NCI-H2081 (cell line): ENCODE measurements at places on chromosomes 5 and 9.

DNA sequence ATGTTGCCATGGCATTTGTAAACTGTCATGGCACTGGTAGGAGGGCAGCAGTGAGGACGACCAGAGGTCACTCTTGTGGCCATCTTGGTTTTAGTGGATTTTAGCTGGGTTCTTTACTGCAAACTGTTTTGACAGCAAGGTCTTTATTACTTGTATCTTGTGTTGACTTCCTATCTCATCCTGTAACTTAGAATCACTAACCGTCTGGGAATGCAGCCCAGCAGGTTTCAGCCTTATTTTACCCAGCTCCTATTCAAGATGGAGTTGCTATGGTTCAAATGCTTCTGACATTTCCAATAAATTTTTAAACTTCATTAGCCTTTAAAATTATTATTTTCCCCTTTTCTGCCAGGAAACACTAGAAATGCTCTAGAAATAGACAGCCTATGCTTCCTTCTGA, 839.1 kb downstream of the NR2F1-AS1 start:
- no peak for DNase-seq

GRCh38 chr9:79610791-79611614, 39.2 kb downstream of the TLE4 start:
- no peak for DNase-seq

DNA sequence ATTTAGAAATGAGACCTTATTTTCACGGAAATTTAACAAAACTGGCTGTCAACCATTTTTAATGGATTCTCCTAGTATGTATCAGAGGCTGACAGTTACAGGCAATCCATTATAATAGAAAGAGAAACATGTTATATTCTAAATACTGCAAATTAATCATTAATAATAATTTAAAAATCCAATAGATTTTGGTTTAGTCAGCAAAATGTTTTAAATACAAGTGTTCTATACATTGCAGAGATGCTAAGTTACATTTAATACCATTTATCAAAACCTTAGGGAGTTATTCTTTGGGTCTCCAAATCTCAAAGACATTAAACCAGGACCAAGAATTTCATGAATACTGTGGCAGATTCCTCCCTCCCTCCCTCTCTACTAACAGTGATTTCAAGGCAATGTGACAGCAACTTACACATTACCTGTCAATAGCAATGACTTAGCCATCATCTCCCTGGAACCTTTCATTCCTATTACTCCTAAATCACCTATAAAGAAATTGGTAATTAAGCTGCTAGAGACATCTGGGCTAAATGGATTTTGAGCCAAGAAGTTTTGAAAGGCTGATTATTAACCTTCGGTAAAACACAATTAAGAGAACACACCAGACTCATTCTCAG, 768.5 kb upstream of the DMAC1 start:
- DNase-seq: no peak

- DNase-seq: no peak
Measured at GRCh38 chr9:8637626-8638025, 838.0 kb upstream of the DMAC1 start.
